NCI-H187 treated with DMSO at 0.1 percent for 48 hours (cell line): ENCODE measurements at places on chromosomes 2 and 18.

- DNase-seq, result no peak
Measured at GRCh38 chr2:144659731-144660275, 139.9 kb upstream of the ZEB2 start.

DNA sequence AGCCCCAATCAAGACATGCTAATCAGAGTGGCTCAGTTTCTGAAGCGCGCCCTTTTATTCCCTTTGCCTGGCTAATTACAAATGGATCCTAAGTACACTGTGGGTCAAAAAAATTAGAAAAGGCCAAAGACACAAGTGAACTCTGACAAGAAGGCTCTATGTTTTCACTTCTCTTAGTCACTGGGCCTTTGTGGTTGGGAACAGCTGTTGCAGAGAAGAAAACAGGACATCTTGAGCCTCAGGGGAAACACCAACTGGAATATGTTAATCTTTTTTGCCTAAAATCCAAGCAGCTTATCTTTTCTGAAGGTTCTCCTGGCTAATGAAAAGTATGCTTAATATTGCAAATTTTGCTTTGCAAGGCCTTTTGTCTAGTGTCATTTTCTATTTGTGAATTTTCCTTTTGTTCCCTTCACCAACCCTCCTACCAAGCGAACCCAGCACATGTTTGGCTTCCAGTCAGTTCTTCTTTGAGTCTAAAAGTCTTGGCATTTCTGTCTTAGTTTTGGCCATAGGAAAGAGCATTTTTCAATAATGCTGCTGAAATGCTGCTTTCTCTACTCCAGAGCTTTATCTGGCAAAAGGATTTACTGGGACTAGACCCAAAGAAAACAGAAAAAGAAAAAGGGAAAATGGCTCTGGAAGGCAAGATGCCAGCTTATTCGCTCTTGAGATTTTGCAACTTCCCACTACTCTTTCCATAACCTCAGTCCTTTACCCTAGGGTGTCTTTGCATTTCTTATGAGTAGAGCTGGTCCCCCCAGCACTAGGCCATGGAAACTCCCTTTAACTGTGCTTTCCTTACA, 440.2 kb upstream of the ST6GAL2 start:
- no peak for DNase-seq

- no peak for DNase-seq
Measured at GRCh38 chr18:1361936-1362335, 457.3 kb downstream of the ADCYAP1 start.

DNA sequence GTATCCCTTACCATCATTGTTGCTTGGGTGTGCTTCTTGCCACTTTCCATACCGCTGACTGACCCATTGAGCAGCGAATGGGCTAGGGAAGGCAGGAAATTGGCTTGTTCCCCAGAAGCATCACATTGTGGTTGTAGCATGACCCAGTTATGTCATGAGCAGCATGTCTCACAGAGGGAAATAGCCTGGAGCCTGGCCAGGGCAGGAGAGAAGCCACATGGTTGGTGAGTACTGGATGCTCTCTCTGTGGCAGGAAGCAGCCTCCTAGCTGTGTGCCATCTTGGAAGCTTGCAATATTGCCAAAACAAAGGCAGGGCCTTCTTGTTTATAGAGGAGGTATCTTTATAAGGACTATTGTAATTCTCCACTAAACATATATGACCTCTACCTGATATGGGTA, 482.6 kb downstream of the PIK3C3 start:
- no peak for DNase-seq

DNA sequence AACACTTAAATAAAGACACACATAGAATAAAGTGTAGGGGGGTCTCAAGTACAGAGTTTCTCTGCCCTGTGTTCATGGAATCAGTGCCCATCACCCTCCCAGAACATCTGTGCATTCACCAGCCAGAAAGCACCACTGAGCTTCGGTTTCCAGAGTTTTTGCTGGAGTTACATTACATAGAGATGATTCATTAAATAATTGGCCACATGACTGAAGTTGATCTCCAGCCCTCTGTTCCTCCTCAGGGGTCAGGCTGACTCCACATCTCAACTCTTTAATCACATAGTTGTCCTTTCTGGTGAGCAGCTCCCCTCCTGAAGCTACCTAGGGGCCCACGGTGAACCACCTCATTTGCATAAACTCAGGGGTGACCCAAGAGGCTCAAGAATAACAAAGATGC, 129.8 kb downstream of the METTL4 start:
- no peak for DNase-seq
